Suppressor macrophage treated with lipopolysaccharide for 4 hours (primary cell): ENCODE measurements at places on chromosomes 11 and 22.

DNA sequence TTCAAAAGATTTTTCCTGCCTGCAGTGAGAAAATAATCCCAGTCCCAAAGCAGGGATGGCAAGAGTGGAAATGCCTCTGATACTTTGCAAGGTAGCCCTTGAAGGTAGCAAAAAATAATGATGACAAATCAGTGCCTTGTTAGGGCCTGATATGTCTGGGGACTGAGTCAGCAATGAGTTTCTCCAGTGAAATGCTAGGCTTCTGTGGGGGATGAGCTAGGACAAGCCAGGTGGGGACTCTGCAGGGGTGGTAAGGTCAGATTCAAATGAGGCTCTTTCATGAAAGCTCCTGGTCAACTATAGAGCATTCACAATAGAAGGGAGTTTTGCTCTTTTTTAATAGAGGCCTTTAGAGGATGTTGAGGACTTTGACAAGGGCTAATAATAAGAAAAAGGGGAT lies 77.7 kb downstream of the ME3 start:
- no peak for DNase-seq

DNA sequence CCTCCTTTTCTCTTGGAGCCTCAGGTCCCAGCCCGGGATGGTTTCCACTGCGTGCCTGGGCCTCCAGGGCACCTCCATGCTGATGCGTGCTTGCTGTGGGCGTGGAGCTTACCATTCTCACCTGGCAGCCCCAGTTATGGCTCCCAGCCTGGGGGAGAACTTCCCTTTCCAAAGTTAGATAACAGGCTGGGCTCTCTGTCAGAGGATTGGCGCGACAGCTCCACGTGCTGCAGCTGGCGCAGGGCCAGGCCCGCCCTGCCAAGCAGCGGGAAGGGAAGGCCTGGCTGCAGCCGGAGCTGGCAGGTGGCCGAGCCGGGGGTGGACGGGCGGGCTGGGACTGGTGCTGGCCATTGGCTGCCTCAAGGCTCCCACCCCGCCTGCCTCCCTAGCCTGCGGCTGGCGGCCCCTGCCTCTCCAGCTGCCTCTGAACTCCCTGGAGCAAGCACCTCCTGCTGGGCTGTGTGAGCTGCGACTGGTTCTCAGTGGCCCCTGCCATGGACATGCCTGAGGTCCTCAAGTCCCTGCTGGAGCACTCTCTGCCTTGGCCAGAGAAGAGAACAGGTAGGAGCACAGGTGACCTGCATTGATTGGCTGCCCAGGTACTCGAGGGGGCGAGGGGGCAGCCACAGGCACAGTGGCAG lies 14.6 kb upstream of the TEF start:
- DNase-seq = peak; percentile 84

- DNase-seq = no peak
These were observed 35.7 kb downstream of the TRIM29 start for GRCh38 chr11:120102050-120102863.

GRCh38 chr22:49158741-49159564 lies 668.7 kb downstream of the BRD1 start:
- no peak for DNase-seq

DNA sequence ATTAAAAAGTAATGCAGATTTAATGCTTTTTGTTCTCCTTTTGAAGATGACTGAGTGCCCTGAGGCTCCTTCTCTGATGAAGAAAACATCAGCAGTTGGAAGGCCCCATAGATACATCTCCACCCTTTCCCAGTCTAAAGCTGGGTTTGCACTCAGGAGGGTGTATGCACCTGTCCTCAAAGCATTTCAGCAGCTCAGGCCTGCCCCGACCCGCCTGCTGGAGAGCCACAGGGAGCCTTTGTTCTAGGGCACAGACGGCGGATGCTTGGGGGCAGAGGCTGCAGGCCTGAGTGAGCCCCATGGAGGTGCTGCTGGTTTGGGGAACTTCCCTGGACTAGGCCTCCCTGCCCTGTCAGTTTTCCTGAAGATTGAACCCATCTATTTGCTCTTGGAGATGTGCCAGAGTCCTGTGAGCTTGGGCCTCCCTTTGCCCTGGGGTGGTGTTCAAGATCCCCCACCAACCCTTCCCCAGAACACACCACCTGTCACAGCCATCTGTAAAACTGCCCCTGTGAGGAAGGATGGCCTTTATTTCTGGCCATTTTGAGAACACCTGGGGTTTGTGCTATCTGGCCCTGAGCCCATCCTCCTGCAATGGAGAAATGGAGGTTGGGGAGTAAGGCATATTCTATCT lies 160.0 kb downstream of the NAV2 start:
- no peak for DNase-seq

- peak; percentile 28 for DNase-seq
These were observed 47.8 kb downstream of the DBX1 start for GRCh38 chr11:20112291-20113148.

GRCh38 chr22:22754961-22755777 lies 110.8 kb downstream of the GGTLC2 start:
- no peak for DNase-seq
